ENCODE measurements at places on chromosomes 3 and 15.

- DNase-seq = no peak
Observed at GRCh38 chr15:93719921-93720351, 511.4 kb upstream of the MCTP2 start.

- peak; percentile 3 for DNase-seq
Observed at GRCh38 chr3:156353563-156353962, 201.4 kb downstream of the SSR3 start.

- no peak for DNase-seq
Observed at GRCh38 chr15:26156051-26156450, 292.9 kb upstream of the ATP10A start.

DNA sequence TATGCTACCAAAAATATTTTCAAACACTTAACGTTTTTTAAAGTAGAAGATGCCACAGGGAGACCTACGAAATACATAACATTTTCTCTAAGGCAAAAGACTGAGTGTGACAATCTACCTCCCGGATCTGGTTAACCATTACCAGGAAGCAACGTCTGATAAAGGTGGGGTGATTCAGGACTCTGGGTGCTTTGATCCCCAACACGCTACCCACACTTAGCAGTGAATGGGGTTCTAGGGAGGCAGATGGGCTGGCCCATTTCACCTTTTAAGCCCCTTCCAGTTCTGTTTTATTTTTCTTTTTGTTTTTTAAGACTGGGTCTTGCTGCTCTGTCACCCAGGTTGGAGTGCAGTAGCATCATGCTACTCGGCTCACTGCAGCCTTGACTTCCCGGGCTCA is 39.5 kb downstream of the EIF4E3 start:
- DNase-seq = no peak

DNA sequence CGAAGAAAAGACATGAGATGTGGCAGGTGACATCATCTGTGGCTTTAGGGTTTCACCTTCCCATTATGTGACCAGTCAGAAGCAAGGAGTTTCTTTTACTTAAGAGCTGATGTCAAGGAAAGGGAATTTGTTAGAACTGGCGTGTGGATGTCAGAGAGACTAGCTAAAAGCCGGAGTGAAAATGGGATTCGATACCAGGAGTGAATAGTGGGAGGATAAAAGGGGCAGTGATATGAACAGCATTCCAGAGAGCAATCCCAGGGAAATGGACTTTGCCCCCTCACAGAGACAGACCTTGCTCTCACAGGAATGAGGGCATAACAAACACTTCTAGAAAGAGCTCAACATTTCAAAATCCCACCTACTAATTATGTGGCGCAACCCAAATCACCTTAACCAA is 5.9 kb upstream of the FMN1 start:
- DNase-seq = no peak

GRCh38 chr3:114953215-114953799 is 193.8 kb downstream of the ZBTB20 start:
- no peak for DNase-seq

GRCh38 chr3:31242026-31242960 is 290.4 kb upstream of the STT3B start:
- DNase-seq = no peak

- no peak for DNase-seq
Observed at GRCh38 chr3:57948781-57949242, 59.4 kb upstream of the FLNB start.
